ENCODE measurements at places on chromosomes 2 and 18.
A peak's percentile ranks its signal among the peaks of the same experiment; 100 is the strongest.

- H3K27ac ChIP-seq = no peak overlapping the region
- H3K4me3 ChIP-seq = no peak overlapping the region
- peak; percentile 71 for DNase-seq
- H3K4me1 ChIP-seq = no peaks in the 10 kb centered on the region
- H3K27me3 ChIP-seq = no peaks in the 10 kb centered on the region
Measured at GRCh38 chr2:100427627-100428258, 10.3 kb upstream of the CHST10 start.

GRCh38 chr2:186546846-186547245, 43.0 kb upstream of the ITGAV start:
- H3K4me3 ChIP-seq = no peak overlapping the region
- peaks cover 5% of the 10 kb centered on the region for H3K4me1 ChIP-seq
- H3K36me3 ChIP-seq = no peaks in the 10 kb centered on the region
- no peak overlapping the region for H3K27ac ChIP-seq
- no peaks in the 10 kb centered on the region for H3K27me3 ChIP-seq

DNA sequence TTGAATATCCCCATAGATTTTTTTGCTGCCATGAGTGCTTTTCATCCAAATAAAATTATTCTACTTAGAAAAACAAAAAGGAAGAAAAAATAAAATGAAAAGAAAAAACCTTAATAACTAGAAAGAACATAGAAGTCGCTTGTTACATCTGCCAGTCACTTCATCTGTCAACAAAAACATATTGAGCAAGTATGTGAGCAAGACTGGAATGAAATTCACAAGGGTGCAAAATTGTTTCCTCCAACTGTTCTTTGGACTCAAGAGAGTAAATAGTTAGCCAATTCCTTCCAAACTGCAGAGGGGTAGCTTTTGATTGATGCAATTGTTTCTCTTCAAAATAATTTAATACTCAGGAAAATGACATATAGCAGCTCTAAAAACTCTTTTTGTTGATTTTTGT, 336.3 kb upstream of the CDH7 start:
- H3K4me3 ChIP-seq = no peak overlapping the region
- H3K36me3 ChIP-seq = no peaks in the 10 kb centered on the region
- no peaks in the 10 kb centered on the region for H3K4me1 ChIP-seq
- no peak overlapping the region for H3K27ac ChIP-seq

DNA sequence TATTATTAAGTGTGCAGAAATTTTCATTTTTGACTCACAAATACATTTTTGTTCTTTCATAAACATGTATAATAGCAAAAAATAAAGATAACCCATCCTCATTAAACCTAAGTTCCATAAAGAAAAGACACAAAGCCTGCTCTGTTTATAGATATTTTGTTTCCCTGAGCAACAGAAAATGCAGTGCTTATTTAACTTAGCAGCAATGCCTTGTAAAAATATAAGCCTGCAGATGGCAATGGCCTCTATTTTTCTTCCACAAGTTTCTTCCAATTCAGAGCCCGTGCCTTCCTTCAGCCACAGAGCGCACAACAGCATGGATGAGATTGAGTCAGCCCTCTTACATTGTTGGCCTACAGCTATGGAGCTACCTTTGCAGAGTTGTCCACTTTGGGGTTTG, 43.6 kb downstream of the PKP4 start:
- H3K4me3 ChIP-seq = no peak overlapping the region
- H3K36me3 ChIP-seq = no peaks in the 10 kb centered on the region
- DNase-seq = no peak
- H3K4me1 ChIP-seq = peaks cover 37% of the 10 kb centered on the region

DNA sequence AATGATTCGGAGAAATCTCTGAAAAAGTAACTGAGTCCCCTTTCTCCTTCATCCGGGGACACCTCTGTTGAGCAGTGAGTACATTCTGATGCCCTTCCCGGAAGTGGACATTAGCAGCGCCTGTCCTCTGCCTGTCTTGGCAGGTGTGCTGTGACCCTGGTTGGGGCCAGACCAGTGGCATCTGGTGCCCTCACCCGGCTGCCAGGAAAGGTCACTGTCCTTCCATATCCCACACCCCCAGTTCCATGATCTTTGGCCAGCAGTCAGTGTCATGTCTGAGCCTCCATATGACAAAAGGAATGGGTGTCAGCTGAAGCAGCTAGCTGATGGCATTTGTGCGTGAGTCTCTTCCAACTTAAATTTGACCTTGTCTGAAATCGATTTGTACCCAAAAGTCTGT, 128.1 kb downstream of the NCK2 start:
- H3K36me3 ChIP-seq = no peaks in the 10 kb centered on the region
- H3K4me1 ChIP-seq = peaks cover 21% of the 10 kb centered on the region
- H3K27ac ChIP-seq = no peak overlapping the region
- no peak overlapping the region for H3K4me3 ChIP-seq
- no peaks in the 10 kb centered on the region for H3K27me3 ChIP-seq

DNA sequence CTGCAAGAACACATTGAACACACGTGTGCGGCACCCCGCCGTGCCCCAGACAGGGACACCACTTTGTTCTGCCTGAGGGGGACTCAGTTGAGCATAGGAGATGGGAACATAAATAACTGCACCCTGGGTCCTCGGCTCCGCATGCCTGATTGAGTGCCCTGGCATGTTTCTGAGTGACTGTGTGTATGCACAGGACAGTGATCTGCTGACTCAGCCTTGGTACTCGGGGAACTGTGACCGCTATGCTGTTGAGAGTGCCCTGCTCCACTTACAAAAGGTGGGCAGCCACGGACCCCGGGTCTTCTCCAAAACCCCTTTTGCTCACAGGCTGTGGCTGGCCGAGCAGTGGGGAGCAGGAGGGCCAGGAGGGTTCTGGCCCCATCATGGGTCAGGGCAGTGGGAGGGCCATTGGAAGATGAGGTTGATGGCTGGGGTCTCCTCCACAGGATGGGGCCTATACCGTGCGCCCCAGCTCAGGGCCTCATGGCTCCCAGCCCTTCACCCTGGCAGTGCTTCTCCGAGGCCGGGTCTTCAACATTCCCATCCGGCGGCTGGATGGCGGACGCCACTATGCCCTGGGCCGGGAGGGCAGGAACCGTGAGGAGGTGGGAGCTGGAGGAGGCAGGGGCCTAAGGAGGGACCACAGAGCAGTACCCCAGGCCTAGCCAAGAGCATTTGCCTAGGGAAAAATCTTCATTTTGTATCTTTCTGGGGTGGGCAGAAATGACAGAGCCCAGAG, 16.9 kb downstream of the SH2D6 start:
- no peak for DNase-seq
- peaks cover 48% of the 10 kb centered on the region for H3K4me1 ChIP-seq
- no peaks in the 10 kb centered on the region for H3K36me3 ChIP-seq
- H3K4me3 ChIP-seq = no peak overlapping the region

DNA sequence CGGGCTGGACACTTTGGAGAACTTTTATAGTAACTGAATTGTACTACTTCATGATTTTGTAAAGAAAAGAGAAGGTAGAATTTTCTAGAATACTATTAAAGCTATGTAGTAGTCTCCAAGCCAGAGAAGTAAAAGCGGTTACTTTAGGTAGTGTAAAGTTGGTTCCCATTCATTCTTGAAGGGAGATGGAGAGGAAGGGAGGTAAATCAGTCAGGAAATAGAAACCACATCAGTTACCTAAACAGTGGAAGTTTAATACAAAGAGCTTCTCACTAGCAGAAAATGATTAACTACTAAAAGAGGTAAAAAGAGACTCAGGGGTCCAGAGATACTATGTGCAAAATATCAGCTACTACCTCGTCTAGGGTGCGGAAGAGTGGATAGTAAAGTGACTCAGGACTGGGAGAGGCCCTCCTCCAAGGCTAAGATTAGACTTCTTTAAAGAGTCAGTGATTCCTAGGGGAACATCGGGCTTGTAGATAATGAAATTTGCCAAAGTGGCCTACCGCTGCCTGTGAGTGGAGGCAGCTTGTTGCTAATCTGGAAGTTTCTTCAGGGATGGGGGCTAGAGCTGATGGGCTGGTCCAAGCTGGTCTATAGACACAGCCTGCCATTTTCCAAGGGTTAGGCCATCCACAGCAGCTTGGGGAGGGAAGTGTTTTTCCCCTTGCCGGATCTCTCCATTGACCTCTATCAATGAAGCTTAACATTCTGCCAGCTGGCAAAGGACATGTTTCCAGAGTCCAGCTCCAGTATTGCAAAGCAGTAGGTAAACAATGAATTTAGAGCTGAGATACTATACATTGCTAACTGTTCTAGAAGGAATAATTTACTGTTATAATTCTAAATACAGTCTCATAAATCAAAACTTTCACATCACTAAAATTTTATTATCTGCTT, 246.4 kb upstream of the BOD1L2 start:
- no peaks in the 10 kb centered on the region for H3K27me3 ChIP-seq
- H3K4me3 ChIP-seq = no peak overlapping the region
- no peaks in the 10 kb centered on the region for H3K36me3 ChIP-seq

GRCh38 chr2:113894156-113894743, 4.4 kb downstream of the ACTR3 start:
- no peak for DNase-seq
- H3K4me3 ChIP-seq = peak overlapping the region; percentile 22
- H3K27ac ChIP-seq = no peak overlapping the region
- H3K36me3 ChIP-seq = no peaks in the 10 kb centered on the region

GRCh38 chr2:172251231-172251630, 148.5 kb upstream of the DLX2 start:
- no peaks in the 10 kb centered on the region for H3K27me3 ChIP-seq
- no peak for DNase-seq
- H3K27ac ChIP-seq = peak overlapping the region; percentile 64
- no peaks in the 10 kb centered on the region for H3K36me3 ChIP-seq
- H3K4me3 ChIP-seq = no peak overlapping the region
- peaks cover 11% of the 10 kb centered on the region for H3K4me1 ChIP-seq

GRCh38 chr2:197184959-197185586, 125.5 kb downstream of the ANKRD44 start:
- H3K27me3 ChIP-seq = no peaks in the 10 kb centered on the region
- peaks cover 17% of the 10 kb centered on the region for H3K4me1 ChIP-seq
- no peak overlapping the region for H3K4me3 ChIP-seq
- peak; percentile 65 for DNase-seq
- peak overlapping the region; percentile 6 for H3K27ac ChIP-seq

DNA sequence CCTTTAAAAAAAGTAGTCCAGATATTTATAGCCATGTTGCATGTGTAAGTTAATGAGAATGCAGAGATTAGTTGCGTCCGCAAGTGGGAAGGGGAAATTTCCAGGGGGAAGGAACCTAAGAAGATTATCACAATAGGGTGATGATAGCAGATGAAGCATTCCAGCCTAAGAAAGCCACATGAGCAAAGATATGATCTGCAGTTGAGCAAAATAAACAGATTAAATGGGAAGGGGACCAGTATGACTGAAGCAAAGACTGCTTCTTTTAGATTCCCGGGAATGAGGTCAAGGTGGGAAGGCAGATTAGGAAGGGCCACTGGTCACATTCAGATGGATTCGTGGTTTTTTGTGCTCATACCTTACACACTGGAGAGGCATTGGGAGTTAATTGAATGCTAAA, 154.6 kb upstream of the CDH2 start:
- no peak overlapping the region for H3K4me3 ChIP-seq
- DNase-seq = no peak
- no peak overlapping the region for H3K27ac ChIP-seq
- no peaks in the 10 kb centered on the region for H3K4me1 ChIP-seq

DNA sequence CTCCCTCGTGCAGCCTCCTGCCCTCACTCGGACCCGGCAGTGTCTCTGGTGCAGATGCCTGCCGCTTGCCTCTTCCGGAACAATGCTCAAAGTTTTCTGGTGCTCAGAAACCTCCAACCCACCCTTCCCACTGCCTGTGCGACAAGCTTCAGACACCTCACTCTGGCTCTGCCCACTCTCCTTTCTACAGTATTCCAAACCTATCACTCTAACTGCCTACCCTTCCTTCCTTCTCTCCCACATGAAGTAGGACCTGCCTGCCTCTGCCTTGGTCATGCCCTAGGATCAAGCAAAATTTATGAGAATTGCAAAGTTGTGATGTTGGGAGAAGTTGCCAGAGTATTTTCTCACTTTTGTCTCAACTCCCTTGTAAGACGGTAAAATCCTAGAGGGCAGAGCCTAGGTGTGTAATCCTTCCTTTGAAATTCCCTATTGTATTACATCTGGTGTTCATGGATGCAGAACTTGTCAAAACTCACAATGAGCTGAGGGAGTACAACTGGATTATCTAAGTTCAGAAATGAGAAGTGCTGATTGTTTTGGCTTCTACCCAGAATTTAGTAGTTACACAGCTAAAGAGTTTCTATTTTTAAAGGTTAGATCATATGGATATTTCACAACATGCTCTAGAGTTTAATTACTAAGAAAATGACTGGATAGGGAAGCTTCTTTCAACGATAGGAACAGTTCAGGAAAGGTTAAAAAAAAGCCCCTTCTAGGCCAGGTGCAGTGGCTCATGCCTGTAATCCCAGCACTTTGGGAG, 7.2 kb downstream of the NPC1 start:
- H3K4me1 ChIP-seq = peaks cover 72% of the 10 kb centered on the region
- no peak for DNase-seq
- H3K36me3 ChIP-seq = peaks cover 14% of the 10 kb centered on the region
- no peak overlapping the region for H3K4me3 ChIP-seq
- H3K27ac ChIP-seq = peak overlapping the region; percentile 41

- peak overlapping the region; percentile 63 for H3K27ac ChIP-seq
- H3K4me1 ChIP-seq = peaks cover 35% of the 10 kb centered on the region
- DNase-seq = peak; percentile 81
- H3K36me3 ChIP-seq = no peaks in the 10 kb centered on the region
Measured at GRCh38 chr2:239275044-239275685, 125.7 kb downstream of the HDAC4 start.

DNA sequence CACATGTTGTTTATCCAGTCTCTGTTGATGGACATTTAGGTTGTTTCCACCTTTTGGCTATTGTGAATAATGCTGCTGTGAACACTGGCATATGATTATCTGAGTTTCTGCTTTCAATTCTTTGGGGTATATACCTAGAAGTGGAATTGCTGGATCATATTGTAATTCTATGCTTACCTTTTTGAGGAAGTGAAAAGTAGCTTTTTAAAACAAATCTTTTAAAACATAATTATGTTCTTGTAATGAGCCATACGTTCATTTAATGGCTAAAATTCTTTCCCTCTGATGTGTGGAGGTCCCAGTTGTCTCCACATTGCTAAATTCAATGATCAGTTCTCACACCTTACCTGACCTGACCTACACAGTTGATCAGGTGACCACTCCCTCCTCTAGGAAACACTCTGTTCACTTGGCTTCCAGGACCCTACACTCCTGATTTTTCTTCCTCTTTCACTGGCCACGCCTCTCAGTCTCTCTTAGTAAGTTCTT, 27.8 kb upstream of the SERTAD2 start:
- no peak overlapping the region for H3K27ac ChIP-seq
- no peaks in the 10 kb centered on the region for H3K36me3 ChIP-seq

- peaks cover 34% of the 10 kb centered on the region for H3K4me1 ChIP-seq
- no peak for DNase-seq
- H3K27me3 ChIP-seq = no peaks in the 10 kb centered on the region
- H3K36me3 ChIP-seq = no peaks in the 10 kb centered on the region
- peak overlapping the region; percentile 68 for H3K4me3 ChIP-seq
- peak overlapping the region; percentile 91 for H3K27ac ChIP-seq
Measured at GRCh38 chr2:238203973-238204683, 633 bp upstream of the ILKAP start.

Data from lower lobe of right lung (tissue), 2 donors.